ENCODE measurements at places on chromosomes 13 and 19.

DNA sequence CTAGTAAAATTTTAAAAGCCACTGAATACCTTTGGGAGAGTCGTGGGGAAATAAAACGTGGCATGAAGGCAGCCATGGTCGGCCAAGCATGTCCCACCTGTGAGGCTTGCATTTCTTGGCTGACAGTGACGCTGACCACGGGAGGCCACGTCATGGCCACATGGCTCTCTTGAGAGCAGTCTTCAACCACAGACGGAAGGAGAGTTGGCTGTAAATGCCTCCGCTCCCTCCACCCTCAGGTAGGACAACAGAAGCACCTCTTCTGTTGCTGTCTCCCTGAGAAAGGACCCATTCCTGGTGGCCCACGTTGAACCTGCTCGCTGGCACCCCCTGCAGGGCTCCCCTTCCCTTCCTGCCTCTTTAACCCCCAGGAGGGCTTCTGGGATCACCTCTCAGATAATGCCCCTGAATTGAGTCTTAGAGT, 10.6 kb upstream of the LRRC25 start:
- no peak overlapping the region for H3K4me3 ChIP-seq
- no peaks in the 10 kb centered on the region for H3K36me3 ChIP-seq
- DNase-seq = peak; percentile 62
- no peak overlapping the region for H3K27ac ChIP-seq
- H3K27me3 ChIP-seq = peaks cover 6% of the 10 kb centered on the region
- H3K4me1 ChIP-seq = peaks cover 5% of the 10 kb centered on the region

- no peaks in the 10 kb centered on the region for H3K36me3 ChIP-seq
- no peak for DNase-seq
- H3K4me3 ChIP-seq = no peak overlapping the region
- peaks cover 2% of the 10 kb centered on the region for H3K27me3 ChIP-seq
- no peak overlapping the region for H3K27ac ChIP-seq
Observed at GRCh38 chr13:75932636-75933035, 296.5 kb downstream of the LMO7 start.

- no peak for DNase-seq
- H3K27me3 ChIP-seq = peaks cover 3% of the 10 kb centered on the region
- no peak overlapping the region for H3K4me3 ChIP-seq
Observed at GRCh38 chr13:108439556-108439955, 170.0 kb downstream of the TNFSF13B start.

DNA sequence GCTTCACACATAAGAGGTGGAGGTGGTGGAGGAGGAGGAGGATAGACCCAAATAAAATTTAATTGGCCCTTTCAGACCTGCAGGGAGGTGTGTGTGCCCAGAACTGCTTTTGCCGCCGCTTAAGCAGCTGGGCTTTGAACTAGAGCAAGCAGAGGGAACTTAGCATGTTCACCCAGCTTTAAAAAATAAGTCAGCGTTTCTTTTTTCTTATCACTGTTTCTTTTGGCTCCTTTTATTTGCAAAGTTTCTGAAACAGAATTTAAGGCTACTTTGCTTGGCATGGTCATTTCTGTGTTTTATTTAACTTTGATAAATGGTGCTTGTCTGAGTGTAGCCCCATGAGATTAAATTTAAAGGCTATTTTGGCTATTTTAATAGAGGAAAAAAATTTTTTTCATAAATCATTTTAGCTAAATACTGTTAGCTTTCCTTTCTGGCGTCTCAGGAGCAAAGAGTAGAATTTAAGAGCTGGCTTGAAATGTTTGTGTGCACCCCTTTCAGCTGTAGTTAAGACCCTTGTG, 43.3 kb upstream of the RNF113B start:
- H3K4me1 ChIP-seq = no peaks in the 10 kb centered on the region
- peaks cover 2% of the 10 kb centered on the region for H3K27me3 ChIP-seq
- no peaks in the 10 kb centered on the region for H3K36me3 ChIP-seq
- no peak overlapping the region for H3K27ac ChIP-seq
- DNase-seq = no peak

DNA sequence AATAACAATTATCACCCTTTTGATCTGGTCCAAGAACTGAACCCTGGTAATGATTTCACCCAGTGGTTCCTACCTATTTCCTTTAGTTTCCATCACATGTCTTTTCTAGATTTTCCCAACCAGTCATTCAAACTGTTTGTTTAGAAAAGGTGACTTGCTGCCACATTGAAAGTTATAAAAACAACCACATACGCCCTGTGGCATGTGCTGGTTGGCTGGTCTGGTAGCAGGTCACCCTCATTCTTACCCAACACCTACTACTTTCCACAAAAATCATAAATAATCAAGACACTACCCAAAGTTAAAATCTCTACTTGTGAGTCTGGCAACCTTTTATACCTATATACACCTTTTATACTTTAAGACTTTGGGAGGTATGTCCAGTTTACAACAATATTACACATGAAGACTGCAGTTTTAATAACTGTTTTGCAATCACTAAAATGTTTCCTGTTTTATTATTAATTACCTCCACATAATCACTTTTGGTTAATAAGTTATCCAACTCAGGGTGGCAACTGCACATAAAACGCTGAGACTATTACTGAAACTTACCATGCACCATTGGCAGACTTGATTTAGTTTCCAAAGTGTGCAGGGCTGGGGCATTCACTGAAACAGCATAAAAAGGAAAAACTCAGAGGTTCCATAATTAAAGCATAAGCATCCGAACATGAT, 38.9 kb downstream of the DZIP1 start:
- H3K27me3 ChIP-seq = peaks cover 9% of the 10 kb centered on the region
- no peaks in the 10 kb centered on the region for H3K4me1 ChIP-seq
- no peak overlapping the region for H3K4me3 ChIP-seq

GRCh38 chr13:72156760-72157159, 289.8 kb upstream of the DACH1 start:
- no peak overlapping the region for H3K27ac ChIP-seq
- H3K27me3 ChIP-seq = no peaks in the 10 kb centered on the region
- H3K36me3 ChIP-seq = no peaks in the 10 kb centered on the region
- H3K4me3 ChIP-seq = no peak overlapping the region
- DNase-seq = no peak

DNA sequence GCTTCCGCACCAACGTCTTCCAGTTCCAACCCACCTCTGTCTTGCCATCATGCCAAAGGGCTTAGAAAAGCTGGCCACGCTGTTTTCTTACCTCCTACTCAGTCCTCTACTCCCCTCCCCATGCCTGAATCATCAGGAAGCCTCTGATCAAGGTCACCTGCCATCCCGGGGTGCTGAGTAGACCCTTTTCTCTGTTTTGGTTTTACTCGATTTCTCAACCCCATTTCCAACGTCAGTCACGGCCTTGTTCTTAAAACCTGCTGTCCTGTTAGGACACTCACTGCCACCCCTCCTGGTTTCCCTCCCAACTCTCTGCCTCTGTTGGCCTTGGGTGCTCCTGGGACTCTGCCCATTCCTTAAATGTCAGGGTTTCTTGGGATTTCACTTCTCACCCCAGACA, 350.1 kb downstream of the FOXO1 start:
- H3K27me3 ChIP-seq = no peaks in the 10 kb centered on the region
- peak overlapping the region; percentile 74 for H3K27ac ChIP-seq
- peaks cover 57% of the 10 kb centered on the region for H3K4me1 ChIP-seq
- peak; percentile 41 for DNase-seq
- H3K4me3 ChIP-seq = no peak overlapping the region

DNA sequence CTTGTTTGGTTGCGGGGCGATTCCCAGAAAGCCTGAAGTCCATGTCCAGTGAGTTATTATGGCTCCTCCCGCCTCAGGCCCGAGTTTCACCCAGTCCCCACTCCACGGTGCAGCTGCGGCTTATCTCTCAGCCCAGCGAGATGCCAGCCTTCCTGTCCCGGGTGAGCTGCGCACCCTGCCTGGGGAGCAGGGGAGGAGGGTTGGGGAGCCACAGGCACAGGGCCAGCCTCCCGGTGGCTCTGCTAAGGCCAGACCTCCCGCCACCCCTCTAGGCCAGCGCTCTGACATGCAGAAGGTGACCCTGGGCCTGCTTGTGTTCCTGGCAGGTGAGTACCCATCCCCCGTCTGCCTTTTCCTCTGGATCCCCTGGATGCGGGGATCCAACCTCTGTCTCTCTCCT, 3.5 kb downstream of the FXYD3 start:
- no peak overlapping the region for H3K4me3 ChIP-seq
- no peak for DNase-seq
- peaks cover 8% of the 10 kb centered on the region for H3K4me1 ChIP-seq
- H3K27me3 ChIP-seq = no peaks in the 10 kb centered on the region
- H3K36me3 ChIP-seq = no peaks in the 10 kb centered on the region
- no peak overlapping the region for H3K27ac ChIP-seq

DNA sequence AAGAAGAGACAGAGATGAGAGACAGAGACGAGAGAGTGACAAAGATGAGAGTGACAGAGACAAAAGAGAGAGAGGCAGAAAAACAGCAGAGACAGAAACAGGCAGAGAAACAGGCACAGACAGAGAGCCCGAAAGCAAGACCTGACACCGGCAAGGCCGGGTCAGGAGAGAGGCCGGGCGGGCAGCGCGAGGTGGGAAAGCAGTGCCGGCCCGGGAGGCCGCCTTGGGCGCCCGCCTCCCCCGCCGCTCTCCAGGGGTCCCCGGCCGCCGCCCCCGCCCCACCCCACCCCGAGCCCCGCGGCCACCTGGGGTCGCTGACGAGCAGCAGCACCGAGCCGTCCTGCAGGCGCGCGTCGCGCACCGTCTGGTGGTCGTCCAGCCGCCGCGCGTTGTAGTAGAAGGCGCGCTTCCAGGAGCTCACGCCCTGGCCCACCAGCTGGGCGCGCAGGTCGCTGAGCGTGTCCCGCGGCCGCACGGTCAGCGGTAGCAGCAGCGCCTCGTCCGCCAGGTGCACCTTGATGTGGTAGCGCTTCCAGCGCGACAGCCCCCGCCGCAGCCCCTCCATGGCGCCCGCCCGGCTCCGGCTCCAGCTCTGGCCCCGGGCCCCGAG, at the start of gene TINCR:
Gene TINCR (minus strand): TSS at position 594 of the 610 bp plus-strand sequence.
- H3K4me3 ChIP-seq = no peak within 1 kb of the TSS
- H3K27ac ChIP-seq = no peak within 1 kb of the TSS
- DNase-seq = no peak
- H3K4me1 ChIP-seq = no peaks in the 10 kb centered on the region

DNA sequence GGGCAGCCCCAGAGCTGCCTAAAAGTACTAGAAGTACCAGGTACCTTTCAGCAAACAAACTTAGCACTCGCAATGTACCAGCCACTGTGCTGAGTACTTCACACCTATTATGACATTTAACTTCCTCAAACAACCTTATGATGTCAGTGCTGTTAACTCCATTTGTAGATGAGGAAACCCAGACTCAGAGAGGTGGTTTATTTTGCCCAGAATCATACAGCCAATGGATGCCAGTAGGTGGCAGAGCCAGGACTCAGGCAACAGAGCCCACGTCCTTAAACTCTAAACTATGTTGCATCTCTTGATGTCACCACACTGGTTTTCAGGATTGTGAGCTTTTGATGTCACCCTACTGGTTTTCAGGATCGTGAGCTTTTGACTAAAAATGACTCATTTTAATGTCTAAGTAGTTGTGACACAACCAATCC, 78.9 kb downstream of the FLT1 start:
- DNase-seq = peak; percentile 4
- H3K36me3 ChIP-seq = no peaks in the 10 kb centered on the region
- peaks cover 5% of the 10 kb centered on the region for H3K4me1 ChIP-seq
- H3K27me3 ChIP-seq = no peaks in the 10 kb centered on the region
- no peak overlapping the region for H3K27ac ChIP-seq
- no peak overlapping the region for H3K4me3 ChIP-seq

GRCh38 chr19:16435999-16436650, 35.6 kb downstream of the EPS15L1 start:
- peaks cover 5% of the 10 kb centered on the region for H3K4me1 ChIP-seq
- H3K4me3 ChIP-seq = no peak overlapping the region
- no peak for DNase-seq
- no peak overlapping the region for H3K27ac ChIP-seq
- H3K27me3 ChIP-seq = no peaks in the 10 kb centered on the region
- H3K36me3 ChIP-seq = peaks cover 18% of the 10 kb centered on the region

- no peaks in the 10 kb centered on the region for H3K27me3 ChIP-seq
- H3K4me1 ChIP-seq = no peaks in the 10 kb centered on the region
- no peak overlapping the region for H3K4me3 ChIP-seq
- no peaks in the 10 kb centered on the region for H3K36me3 ChIP-seq
- H3K27ac ChIP-seq = no peak overlapping the region
Observed at GRCh38 chr13:90839061-90839460, 508.4 kb upstream of the MIR17HG start.

GRCh38 chr19:18089726-18090125, 3.0 kb upstream of the IL12RB1 start:
- no peaks in the 10 kb centered on the region for H3K36me3 ChIP-seq
- H3K27ac ChIP-seq = peak overlapping the region; percentile 94
- H3K4me3 ChIP-seq = peak overlapping the region; percentile 52

GRCh38 chr13:51297556-51297955, 41.9 kb upstream of the SERPINE3 start:
- DNase-seq = no peak
- no peaks in the 10 kb centered on the region for H3K27me3 ChIP-seq
- H3K4me3 ChIP-seq = no peak overlapping the region
- no peaks in the 10 kb centered on the region for H3K4me1 ChIP-seq
- H3K27ac ChIP-seq = no peak overlapping the region

DNA sequence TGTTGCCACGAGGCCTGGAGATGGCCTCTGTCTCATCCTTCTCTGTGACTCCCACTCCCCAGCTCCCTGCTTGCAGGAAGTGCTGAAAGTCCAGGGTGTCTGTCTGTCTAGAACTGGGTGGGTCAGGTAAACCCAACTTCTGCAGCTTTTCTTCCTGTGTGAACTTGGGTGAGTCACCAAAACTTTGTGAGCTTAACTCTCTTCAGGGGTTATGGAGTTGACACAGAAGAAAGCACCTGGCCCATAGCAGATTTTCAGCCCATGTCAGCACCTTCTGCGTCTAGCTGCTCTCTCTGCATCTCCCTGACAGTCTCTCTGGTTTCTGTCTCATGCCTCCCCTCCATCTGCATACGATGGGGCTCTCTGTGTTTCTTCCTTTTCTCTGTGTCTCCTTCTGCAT, 4.2 kb upstream of the CACNG7 start:
- H3K27me3 ChIP-seq = peaks cover 58% of the 10 kb centered on the region
- DNase-seq = no peak
- H3K4me1 ChIP-seq = peaks cover 14% of the 10 kb centered on the region
- H3K27ac ChIP-seq = no peak overlapping the region
- H3K4me3 ChIP-seq = no peak overlapping the region

- H3K36me3 ChIP-seq = peaks cover 4% of the 10 kb centered on the region
- H3K27ac ChIP-seq = no peak overlapping the region
Observed at GRCh38 chr19:56732976-56733375, 61.4 kb upstream of the ZNF835 start.

DNA sequence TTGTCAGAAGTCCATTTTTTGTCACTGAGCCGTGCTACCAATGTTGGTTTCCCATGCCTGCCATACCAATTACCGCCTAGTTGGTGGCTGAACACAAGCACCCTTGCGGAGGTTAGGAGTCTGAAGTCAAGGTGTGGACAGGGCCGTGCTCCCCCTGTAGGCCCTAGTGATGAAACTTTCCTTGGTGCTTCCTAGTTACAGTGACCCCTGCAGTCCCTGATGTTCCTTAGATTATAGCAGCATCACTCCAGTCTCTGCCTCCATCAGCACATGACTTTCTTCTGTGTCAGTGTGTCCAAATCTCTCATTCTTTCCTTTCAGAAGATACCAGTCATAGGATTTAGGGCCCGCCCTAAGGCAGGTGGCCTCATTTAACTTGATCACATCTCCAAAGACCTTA, 99.0 kb downstream of the MYO16 start:
- no peaks in the 10 kb centered on the region for H3K27me3 ChIP-seq
- H3K27ac ChIP-seq = no peak overlapping the region
- no peaks in the 10 kb centered on the region for H3K4me1 ChIP-seq
- H3K4me3 ChIP-seq = no peak overlapping the region
- no peaks in the 10 kb centered on the region for H3K36me3 ChIP-seq
- no peak for DNase-seq
